ENCODE measurements at places on chromosomes 7 and 10. TPM values are rescaled to one million over a fixed set of nuclear protein-coding genes. Genes with fewer than 3 reads are reported as not detected.

RET gene
- polyA plus RNA-seq = not detected

MAP3K8 gene
- 4.8 TPM for polyA plus RNA-seq

PHTF2 gene
- polyA plus RNA-seq = 23.6 TPM

TWIST1 gene
- 17.5 TPM for polyA plus RNA-seq

SPDYE11 gene
- polyA plus RNA-seq = 0.65 TPM

LIPN gene
- not detected for polyA plus RNA-seq

ZNF425 gene
- polyA plus RNA-seq = 3.9 TPM

AMPH gene
- polyA plus RNA-seq = 5.5 TPM

BLNK gene
- not detected for polyA plus RNA-seq

TMEM236 gene
- polyA plus RNA-seq = not detected

UNCX gene
- polyA plus RNA-seq = not detected

IGFBP3 gene
- polyA plus RNA-seq = 17,601 TPM

CPA2 gene
- polyA plus RNA-seq = not detected

PLEKHS1 gene
- polyA plus RNA-seq = not detected

GARS1 gene
- polyA plus RNA-seq = 498 TPM
